Right renal pelvis (tissue), 4 donors: ENCODE measurements at places on chromosomes 1 and 21.

DNA sequence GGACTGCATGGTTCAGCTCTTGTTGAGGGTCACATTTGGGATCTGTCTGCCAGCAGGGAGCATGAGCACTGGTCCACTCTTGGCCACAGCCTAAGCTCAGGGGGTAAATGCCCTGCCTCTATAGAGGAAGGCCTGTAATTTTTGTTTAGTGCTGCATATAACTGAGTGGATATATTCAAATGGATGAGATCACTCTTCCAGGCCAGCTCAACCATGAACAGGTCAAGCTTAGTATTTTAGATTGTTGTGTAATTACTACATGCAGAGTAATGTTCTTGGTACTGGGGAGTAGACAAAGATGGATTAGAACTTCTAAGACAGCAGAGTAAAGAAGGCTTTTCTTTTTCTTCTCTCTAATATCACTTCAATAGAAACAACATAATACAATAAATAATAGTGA lies 376.9 kb downstream of the GPATCH2 start:
- DNase-seq: no peak

DNA sequence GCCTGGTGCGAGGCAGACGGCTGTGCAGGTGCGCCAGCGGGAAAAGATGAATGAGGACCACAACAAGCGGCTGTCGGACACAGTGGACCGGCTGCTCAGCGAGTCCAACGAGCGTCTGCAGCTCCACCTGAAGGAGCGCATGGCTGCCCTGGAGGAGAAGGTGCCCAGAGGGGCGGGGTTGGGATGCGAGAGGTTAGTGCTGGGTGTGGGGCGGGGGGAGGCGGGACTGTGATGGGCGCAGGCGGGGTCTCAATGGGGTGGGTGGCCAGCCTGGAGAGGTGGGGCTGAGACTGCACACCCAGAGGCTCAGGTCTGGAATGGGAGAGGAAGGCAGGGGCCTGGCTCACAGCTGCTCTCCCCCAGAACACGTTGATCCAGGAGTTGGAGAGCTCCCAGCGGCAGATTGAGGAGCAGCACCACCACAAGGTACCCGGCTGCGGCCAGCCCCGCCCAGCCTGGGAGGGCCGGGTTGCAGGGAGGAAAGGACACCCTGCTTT lies 22.3 kb downstream of the PPFIA4 start:
- DNase-seq: no peak

DNA sequence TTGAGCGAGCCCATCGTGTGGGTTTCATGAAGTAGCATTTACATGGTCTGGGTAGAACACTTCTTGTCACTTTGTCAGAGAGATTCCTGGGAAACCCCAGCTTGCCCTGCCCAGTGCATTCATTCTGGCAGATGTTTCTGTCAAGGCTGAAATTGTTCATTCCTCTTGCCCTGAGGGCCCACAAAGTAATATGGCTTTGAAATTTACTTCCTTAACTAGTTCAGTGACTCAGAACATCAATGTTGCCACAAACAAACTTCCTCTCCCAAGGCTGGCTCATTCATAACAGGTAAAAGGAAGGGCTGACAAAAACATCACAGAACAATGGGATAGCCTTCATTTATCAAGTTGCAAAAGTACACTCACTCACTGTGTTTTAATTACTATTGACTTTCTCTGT lies 5.0 kb upstream of the KIAA0040 start:
- DNase-seq: no peak

DNA sequence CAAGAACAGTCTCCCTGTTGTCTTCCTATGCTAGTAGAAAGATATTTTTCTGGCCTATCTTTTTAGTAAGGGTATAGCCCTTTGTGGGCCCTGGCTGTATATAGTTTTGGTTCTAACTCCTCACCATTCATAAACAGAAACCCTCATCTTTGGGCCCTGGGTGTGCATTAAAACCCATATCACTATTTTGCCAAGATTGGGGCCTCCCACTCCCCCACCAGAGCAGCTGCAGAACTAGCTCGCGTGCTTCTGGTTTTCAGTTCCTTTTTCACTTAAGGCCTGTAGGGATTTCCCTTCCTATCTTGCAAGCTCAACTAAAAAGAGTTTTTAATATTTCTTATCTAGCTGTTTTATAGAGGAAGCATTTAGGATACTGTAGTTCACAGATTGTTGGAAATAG lies 106.4 kb downstream of the RGL1 start:
- no peak for DNase-seq

- DNase-seq: no peak
These were observed 19.5 kb downstream of the UBASH3A start for GRCh38 chr21:42423197-42423675.

- no peak for DNase-seq
These were observed 24.3 kb upstream of the NID1 start for GRCh38 chr1:236089046-236089773.

- DNase-seq: no peak
These were observed 25.7 kb upstream of the LDLRAP1 start for GRCh38 chr1:25517476-25518394.

GRCh38 chr1:3312898-3313575 lies 141.4 kb upstream of the ARHGEF16 start:
- DNase-seq: no peak

DNA sequence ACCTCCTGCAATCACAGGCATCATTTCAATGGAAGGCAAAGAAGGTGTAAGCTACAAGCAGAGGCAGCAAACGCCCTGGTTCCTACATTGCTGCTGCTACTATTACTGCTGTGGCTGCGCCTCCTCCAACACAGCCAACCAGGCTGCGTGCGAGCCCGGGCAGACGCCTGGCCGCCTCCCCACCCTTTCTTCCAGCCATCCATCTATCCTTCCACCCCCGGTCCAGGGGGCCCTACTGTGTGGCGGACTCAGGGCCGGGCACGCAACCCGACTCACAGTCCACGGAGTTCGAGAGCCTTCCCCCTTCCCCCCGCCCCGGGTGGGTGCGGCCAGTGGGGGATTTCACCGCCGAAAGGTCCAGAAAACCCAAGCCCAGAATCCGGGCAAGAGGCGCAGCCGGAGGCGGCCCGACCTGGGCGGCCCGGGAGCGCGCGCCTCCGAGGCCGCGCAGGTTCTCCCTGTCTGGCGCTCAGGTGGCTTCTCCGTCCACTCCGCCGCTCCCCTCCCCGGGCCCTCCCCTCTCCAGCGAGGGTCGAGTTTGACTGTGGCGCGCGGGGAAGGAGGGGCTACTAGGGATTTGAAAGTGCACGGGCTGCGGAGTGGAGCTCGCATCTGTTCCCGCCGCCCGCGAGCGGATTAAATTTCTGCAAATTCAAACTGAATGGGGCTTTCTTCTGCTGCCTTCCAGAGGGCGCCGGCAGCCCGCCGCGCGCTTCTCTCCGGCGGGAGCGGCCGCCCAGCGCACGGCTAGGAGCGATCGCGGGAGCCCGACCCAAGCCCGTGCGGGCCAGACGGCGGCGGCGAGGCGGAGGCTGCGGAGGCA lies at the start of gene HUNK:
Gene HUNK (plus strand): TSS at position 569 of the 823 bp plus-strand sequence. CDS start 655 bp downstream, outside the sequence.
- DNase-seq: no peak

GRCh38 chr1:158045639-158046038 lies 52.2 kb downstream of the KIRREL1 start:
- no peak for DNase-seq

DNA sequence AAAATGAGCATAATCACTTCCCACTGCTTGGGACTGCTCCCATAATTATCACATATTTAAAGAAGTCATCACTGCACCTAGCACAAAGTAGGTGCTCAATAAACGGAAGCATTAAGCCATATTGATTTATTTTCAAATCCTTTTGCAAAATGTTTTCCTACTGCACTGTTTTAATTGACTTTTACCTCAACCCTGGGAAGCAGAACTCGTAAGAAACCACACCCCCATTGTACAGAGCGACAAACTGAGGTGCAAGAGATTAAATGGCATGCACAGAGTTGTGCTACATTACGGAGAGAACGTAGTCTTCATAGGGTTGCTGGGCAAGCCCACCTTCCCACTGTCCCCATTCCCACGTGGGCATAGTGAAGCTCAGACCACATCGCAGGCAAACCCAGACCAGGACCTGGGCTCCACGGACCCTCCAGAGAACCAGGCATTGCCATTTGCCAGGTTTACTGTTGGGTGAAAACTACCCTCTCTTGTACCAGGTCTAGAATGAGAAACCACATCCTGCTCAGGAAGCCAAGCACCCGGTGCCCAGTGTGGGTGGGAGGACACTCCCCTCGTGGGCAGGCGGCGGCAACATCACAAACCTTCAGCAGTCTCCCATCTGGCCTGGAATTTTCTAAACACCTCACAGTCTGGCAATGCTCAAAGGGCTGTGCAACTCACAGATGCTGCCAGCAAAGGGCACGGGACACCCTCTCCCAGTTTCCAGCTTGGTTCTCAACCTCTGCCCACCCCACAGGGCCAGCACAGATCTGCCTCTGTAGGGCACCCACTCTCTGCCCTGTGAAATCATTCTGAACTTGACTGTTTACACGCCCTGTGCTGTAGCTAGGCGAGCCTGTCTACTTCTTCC lies 8.2 kb downstream of the IFFO2 start:
- DNase-seq: no peak

DNA sequence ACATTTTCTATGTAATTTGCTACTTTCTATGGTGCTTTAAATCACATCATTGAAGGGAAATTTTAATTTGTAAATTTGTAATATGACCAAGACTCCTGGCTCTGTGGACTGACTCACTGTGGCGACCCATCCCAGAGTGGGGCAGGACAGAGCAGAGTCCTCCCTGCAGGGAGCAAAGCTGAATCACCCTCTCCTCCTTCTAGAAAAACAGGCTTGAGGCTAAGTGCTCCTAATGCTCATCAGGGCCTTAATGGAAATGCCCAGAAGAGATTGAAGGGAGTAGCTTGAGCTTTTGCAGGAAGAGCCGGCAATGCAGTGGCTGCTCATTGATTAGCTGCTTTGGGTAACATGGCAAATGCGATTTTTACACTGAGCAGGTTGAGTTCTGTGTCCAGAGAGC lies 16.8 kb downstream of the S100A10 start:
- no peak for DNase-seq

DNA sequence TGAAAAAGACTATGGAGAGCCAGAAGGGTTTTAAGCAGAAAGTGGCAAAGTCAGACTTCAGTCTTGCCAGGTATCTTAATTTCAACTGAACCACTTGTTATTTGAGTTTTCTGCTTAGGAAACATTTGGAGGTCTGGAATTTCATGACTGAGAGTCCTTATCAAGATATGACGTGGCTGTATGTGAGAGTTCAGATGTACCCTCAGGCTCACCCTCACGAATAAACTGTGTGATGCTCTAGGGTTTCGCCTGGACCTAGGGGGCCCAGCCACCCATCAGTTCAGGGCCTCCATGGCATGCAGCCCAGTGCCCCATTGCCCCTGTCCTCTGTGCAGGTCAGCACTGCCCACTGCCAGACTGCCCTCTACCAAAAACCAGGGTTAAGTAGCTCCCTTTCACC lies 30.6 kb upstream of the TADA1 start:
- no peak for DNase-seq

DNA sequence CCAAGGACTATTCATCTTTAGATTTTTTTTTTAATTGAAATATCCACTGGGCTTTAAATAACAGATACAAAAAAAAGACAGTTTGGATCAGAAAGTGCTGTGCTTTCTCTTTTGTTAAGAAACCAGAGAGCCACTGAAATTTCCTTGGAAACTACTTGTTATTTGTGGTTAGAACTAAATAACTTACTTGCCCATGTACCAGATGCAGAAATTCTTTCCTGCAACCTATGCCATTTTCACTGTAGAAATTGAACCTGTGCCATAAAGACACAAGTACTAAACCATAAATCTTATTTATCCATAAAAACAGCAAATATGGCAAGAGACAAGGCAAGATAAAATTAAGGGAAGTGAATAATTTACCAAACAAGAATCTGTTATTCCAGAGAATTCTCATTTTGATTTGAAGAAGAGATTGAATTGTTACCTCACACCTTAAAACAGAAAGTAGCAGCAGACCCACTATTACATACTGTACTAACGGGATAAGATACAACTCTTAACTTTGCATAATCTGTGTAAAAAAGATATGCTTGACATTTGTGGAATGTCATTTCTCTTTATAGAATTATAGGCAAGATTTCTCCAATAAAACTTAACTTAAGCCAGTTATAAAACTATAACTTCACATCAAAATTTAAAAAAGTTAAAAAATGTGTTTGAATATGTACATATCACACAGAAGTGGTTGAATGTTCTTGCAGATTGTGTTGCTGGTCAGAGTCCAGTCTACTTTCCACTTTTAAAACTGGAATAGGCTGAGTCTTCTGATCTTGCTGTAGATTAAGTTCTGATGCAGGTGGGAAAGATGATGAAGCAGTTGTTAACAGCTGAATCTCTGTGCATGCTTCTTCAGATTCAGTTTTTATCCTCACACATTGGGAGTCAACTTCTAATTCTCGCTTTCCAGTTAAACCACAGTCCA lies 6.3 kb upstream of the PHTF1 start:
- DNase-seq: no peak

GRCh38 chr1:205450448-205450847 lies 5.4 kb downstream of the BLACAT1 start:
- DNase-seq: no peak

DNA sequence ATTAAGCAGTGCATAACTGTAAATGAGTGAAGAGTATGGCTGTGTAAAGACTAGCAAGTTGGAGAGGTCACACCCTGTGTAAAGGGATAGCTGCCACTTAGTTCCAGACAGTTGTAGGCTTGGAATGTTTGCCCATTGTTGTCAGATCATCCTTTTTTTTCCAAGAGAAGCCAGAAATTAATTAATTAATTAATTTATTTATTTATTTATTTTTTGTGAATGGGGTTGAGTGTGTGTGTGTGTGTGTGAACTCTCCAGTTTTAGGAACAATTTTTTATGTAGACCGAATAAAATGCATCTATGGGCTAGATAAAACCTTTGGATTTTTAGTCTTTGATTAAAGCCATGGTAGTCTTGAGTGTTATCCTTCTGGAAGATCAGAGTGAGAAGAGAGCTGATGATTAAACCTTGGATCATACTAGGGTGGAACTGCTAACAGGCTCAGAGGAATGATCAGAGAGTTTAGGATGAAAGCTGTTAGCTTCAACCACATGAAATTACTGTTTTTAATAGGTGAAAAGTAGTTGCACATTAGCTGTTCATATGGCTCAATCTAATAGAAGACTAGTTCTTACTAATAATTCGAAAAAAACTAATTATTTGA lies 58.4 kb downstream of the OSBPL9 start:
- DNase-seq: no peak

- DNase-seq: no peak
These were observed 27.1 kb upstream of the MPZL1 start for GRCh38 chr1:167694691-167695090.

DNA sequence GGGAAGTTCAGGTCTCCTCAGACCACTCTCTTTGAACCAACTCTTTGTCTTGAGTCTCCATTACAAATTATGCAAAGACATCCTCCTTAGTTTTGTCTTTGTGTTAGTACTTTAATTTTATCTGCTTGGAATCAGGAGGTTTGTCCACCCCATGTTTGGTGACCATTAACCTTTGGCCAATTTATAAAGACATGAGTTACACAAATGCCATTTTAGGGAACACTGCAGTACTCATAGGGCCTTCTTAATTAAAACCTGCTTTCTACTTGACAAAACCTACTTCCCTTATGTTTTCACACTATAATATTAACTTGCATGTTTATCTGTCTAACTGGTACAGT lies 7.9 kb upstream of the CDC73 start:
- DNase-seq: no peak

- DNase-seq: no peak
These were observed 12.3 kb downstream of the SORT1 start for GRCh38 chr1:109385417-109385816.
